Amniotic epithelial cell (primary cell): ENCODE measurements at places on chromosomes 12 and 14.

- no peak for DNase-seq
These were observed 7.8 kb downstream of the PPP1R13B start for GRCh38 chr14:103839579-103839978.

- peak; percentile 67 for DNase-seq
These were observed 490 bp downstream of the SOS2 start for GRCh38 chr14:50230701-50231474.

DNA sequence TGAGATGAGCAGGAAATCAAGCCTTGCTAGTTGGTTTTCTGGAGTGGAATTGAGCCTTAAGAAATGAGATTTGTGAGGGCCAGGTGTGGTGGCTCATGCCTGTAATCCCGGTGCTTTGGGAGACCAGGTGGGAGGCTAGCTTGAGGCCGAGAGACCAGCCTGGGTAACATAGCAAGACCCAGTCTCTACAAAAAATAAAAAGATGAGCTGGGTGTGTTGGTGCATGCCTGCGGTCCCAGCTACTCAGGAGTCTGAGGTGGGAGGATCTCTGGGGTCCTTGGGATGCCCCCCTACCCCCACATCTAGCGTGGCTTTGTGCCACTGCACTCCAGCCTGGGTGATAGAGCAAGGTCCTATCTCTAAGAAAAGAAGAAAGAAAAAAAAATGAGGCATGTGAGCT, 104.2 kb upstream of the RTL1 start:
- no peak for DNase-seq

DNA sequence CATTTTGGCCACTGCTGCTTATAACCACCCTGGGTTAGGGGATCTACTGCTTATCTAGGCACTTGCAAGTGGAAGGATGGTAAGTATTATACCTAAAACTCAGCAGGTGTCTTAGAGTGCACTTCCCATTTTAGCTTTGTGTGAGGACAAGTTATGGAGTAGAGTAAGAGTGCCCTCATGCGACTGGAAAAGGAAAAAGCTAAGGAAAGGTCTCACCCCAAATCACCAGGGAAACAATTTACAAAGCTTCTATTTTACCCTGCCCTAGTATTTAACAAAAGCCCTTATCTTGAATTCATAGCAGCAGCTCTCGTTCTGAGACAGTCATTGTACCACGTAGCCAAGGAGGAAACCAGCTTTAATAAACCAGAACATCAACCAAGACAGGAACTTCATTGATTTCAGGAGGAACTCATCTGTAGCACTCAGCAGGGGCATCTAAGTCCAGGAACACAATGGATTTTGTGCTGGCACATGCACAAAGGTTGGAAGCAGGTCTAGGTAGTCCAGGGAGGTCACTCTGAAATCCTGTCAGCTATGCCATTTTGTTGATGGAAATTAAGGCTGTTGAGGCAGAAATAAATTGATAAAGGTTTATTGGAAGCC, 2.9 kb downstream of the RDH12 start:
- peak; percentile 57 for DNase-seq

GRCh38 chr14:61750708-61751474, 11.3 kb upstream of the SNAPC1 start:
- DNase-seq = peak; percentile 76

DNA sequence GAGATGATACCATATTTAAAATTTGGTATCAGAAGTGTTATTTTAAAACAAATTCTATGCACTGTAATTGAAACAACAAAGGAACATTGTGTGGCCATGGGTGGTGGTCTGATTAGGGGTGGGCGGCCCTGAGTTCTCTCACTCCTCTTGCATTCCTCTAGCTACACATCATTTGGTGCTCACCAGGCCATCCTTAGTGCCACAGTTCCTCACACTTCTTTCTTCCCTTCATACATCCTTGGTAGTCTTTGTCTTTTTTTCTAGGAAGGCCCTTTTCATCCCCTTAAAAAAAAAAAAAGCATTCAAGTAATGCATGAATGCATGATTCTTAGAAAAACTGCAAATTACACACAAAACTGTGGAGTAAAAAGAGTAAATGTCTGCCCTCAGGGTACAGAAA, 2.4 kb upstream of the MANSC4 start:
- no peak for DNase-seq

DNA sequence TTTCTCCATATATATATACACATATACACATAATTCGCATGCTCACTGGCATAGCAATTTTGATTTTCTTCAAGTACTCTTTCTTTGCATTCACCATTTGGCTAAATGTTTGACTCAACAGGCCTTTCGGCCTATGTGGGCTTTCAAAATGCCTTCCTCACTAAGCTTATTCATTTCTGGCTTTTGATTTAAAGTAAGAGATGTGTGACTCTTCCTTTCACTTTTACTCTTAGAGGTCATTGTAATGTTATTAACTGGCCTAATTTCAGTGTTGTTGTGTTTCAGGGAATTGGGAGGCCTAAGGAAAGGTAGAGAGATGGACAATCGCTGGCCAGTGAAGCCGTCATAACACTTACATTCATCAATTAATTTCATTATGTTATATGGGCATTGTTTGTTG, 14.5 kb upstream of the KLRD1 start:
- no peak for DNase-seq

DNA sequence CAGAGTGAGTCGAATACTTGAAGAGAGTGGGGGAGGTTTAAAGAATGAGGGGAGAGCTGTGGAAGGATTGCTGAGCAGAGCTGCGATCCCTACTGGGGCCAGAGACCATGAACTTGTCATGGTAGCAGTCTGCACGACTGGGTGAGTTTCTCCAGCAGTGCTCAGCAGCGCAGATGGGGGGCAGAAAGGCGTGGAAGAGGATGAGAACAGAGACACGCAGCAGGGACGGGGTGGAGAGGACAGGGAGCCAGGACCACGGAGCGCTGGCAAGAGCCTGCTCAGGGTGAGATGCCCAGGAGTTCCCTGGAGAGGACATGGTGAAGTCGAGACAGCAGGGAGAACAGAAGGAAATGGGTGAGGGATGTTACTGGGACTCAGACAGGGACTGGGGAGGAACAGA, 2.1 kb upstream of the AQP6 start:
- no peak for DNase-seq

DNA sequence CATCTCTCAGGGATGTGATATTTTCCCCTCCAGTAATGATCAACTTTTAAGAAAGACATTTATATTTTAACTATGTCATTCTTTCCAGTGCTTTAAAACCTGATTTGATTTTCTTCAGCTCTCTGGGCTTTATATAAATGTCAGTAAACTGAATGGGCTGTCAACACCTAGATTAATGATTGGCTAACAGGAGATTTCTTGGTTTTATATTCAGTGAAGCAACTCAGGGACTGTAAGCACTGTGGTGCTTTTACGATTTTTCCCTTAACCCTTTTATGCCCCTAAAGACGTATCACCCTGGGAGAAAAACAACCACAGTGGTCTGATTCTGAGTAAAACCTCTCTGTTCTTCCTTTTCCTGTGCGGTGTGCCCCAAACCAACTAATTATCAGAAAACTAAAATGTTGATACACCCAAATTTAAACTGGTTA, 38.0 kb downstream of the PTGER2 start:
- peak; percentile 89 for DNase-seq

GRCh38 chr14:77067632-77068516, 30.2 kb upstream of the CIPC start:
- peak; percentile 47 for DNase-seq

- peak; percentile 15 for DNase-seq
These were observed 63.1 kb upstream of the SOX5 start for GRCh38 chr12:24012528-24012927.

GRCh38 chr14:77190977-77191376, 9.4 kb downstream of the TMEM63C start:
- no peak for DNase-seq

DNA sequence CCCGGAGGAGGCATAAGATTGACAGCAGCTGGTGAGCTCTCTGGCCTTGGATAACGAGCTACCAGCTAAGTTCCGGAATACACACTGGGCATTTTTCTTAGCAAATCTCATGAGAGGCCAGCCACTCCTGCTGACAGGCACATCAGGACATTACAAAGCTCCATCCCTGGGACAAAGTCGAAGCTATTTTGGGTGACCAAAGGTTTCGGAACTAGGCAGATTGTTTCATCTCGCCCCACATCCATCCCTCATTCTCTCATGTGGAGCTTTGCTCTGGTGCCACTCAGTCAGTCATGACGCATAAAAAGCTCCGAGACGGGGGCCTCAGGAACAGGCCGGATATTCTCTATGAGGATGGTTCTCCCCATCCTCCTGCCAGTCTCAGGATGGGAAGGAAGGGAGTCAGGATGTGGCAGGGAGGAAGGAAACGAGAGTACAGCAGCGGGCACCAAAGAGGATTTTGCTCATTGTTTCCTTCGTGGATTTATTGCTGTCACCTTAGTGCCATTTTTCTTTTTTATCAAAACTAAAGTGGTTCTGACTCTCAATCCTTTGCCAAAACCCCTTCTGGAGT, 253.1 kb upstream of the FKBP4 start:
- DNase-seq = no peak

DNA sequence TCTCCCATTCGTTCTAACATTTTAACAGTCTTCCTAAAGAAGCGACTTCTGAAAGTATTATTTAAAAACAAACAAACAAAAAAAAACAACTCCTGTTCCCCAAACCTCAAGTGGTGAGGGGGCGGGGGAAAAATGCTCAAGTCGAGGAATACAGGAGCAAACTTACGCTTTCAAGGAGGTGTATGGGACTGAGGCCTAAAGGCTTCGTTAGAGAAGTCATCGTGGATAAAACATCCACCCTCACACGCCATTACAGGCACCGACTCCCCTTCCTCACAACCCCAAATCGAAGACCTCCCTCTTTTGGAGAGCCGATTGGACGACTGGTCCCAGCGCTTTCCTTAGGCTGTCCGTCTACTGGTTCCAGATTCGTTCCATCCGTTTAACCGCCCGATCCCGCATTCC, 693 bp downstream of the CBX5 start:
- no peak for DNase-seq

- peak; percentile 69 for DNase-seq
These were observed 65.6 kb downstream of the FERMT2 start for GRCh38 chr14:52885230-52885629.

GRCh38 chr14:75422169-75422568, 5.7 kb upstream of the JDP2 start:
- DNase-seq = peak; percentile 90

GRCh38 chr14:100788517-100788916, 37.4 kb upstream of the MEG3 start:
- DNase-seq = no peak

- DNase-seq = no peak
These were observed 63.7 kb downstream of the RFX4 start for GRCh38 chr12:106646472-106646871.

DNA sequence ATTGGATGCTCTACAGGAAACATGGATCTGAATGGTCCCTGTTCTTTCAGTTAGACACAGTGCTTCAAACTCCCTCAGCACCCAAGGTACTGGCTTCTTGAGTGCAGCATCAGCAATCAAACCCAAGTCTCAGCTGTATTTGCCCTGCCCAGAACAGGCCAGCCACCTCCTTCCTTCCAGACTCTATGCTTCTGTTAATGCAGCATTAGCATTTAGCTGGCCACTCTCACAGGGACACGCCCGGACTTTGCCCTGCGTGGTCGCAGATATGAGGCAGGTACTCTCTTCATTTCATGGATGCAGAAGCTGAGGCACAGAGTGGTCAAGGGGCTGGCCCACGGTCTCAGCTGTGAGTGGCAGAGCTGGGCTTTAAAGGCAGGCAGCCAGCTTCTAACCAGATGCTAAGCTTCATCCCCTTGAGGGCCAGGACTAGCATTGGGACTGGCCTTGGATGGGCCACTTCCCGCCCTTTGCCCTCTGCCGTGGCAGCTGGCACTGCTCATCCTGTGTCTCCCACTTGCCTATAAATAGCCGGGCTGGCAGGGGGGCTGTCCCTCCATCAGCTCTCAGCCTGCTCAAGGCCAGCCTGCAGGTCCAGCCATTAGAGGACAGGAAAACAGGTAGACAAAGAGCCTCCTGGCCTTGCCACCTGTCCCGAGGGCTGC, 1.5 kb upstream of the SLC25A47 start:
- no peak for DNase-seq

DNA sequence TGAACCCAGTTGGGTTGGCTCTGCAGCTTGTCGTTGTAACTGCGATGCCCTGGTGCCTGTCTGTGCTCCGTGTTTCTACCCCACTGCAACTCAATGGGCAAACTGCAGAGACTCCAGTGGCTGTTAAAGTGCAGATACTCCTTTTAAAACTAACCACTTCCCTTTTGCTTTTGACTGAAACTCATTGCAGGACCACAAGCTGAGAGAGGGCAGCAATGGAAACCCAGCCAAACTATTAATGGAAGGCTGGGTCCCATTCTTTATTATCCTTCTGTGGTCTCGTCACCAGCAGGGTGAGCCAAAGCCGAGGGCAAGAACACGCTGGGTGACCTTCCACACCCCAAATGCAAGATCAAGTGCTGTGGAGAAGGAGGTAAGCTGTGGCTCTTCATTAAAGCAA, 910.4 kb downstream of the VRK1 start:
- DNase-seq = no peak

DNA sequence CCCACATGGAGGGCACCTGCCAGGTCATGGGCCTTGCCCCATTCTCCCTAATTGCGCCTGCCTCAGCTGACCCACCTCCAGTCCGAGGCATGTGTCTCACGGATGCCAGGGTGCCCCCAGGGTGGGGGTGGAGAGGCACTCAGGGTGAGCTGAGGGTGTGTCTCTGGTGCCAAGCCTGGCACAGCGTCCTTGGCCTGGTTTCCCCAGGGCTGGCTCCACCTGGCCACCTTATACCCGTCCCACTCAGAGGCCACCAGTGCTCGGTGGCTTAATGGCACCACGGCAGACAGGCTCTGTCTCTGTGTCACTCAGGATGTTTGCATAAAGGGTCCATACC, 33.6 kb upstream of the TDRD9 start:
- no peak for DNase-seq

GRCh38 chr12:60872219-60872618, 1276.4 kb downstream of the SLC16A7 start:
- DNase-seq = no peak

GRCh38 chr14:30243805-30244204, 315.2 kb upstream of the G2E3 start:
- DNase-seq = peak; percentile 80

GRCh38 chr12:17802657-17803641, 287.0 kb downstream of the RERGL start:
- no peak for DNase-seq

DNA sequence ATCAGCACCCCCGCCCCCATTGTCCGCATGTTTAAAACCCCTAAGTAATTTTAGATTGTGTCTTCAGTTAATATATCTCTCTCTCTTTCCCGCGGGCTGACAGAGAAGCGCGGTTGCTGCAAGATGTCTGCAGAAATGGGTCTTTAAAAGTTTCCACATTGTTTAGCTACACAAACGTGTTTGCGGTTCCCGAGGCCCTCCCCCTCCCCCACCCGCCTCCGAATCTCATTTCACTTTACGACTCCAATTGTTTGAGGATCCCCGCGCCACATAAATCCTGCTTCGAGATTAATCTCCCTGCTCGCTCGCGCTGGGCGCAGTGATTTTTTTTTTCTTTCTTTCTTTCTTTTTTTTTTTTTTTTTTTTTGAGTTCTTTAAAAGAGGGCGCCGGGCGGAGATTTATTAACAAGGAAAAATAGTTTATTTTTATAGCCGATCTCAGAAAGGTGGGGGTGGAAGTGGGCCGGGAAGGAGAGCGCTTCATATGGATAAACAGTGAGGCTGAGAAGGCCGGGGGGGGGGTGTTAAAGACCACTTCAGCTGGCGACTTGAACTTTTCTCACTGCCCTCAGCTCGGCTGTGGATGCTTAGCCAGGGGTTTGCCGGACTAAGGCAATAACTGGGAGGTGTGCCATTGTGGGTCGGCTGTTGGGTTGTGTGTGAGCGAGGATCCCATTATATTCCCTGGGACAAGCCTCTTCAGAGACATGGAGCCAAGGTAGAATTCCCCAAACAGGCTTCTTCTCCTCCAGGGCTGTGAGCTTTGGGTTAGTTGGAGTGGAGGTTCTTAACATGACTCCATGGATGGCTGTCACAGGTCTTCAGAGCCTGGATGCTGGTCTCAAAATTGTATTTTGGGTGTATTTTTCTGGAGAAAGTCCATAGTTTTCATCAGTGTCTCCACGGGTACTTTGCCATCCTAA, 39.7 kb upstream of the TBX5 start:
- DNase-seq = no peak
